ENCODE measurements at places on chromosomes 5 and 9.

- no peak for DNase-seq
These were observed 75.5 kb downstream of the LMX1B start for GRCh38 chr9:126689027-126689825.

GRCh38 chr5:172325452-172325851 lies 41.9 kb upstream of the UBTD2 start:
- DNase-seq, result no peak

GRCh38 chr5:179295778-179296149 lies 49.5 kb downstream of the ADAMTS2 start:
- DNase-seq, result no peak

DNA sequence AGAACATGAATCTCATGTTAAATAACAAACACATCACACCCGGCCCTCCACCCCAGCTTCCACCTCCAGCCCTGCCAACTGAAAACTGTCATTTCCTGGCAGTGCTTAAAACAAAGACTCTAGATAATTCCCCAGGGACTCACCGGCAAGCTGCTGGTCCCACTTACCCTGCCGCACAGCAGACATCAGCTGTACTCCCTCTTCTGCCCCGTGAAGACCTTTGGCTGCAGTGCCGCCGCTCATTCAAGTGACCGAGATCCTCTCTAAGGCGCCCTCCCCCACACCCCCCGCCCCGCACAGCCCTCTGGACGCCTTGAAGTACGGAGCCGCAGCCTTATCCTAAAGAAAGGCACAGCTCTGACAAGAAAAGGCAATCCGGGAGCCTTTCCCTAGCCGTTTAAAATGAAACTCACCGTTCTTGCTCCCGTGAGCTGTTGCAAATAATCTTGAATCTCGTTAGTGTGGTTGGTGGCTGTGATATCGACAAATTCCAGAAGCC lies 434 bp downstream of the GLRX start:
- DNase-seq, result no peak

DNA sequence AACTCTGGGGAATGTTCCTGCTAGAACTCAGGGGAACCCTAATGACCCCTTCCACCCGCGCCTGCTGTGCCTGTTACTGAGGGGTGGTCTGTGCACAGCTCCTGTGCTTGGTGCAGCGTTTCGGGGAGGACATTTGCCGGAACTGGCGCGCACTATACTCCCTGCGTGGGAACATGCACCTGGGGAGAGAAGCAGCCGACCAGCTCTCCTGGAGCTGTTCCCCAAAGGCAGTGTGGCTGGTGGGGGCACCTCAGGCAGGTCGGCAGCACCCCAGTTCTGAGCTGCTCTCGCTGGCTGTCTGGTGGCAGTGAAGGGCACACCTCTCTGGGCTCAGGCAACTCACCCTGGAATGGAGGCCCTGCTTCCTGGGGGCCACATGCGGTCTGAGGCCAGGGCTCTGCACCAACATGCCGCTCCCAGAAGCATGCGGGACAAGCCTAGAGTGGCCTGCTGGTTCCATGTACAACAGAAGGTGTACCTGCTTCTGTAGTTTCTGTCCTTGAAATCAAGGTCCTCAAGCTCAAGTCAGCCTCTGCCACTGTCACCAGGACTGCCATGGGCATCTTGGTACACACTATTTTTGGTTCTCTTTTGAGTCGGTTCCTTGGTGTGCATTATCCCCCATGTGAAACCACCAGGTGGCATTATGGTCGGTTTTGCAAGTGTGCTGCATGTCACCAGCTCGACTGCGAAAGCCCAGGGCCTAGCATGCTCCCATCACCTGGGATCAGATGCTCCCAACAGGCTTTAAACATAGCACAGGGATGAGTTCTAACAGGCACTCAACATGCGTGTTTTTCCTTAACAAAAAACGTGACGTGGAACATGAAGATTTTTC lies 7.8 kb upstream of the MRNIP start:
- DNase-seq, result no peak

- no peak for DNase-seq
These were observed 983 bp downstream of the GCNT1 start for GRCh38 chr9:76459694-76460635.

DNA sequence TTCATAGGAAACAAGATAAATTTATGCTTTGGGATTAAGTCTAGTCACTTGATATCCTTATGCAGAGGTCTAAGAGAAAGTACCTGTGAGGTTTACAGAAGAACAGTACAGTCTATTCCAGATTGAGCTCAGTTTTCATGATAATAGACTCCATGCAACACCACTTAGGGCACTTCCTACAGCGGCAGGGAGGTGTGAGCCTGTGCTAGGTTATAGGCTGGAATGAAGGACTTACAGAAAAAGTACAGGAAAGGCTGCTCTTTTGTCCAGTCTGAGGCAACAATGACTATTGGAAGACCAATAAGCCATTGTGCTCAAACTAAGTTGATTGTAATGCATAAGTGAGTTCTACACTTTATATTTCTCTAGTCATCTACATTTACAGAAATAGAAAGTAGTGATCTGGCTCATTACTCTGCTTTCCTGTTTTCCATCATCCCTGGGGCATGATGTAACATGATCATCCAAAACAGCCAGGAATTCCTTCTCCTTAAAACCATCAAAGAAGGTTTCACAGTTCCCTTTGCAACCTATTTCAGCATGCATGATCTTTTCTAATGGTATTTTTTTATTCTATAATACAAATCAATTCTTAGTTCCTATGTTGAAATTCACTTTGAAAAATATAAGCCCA lies 322.8 kb downstream of the SLF1 start:
- no peak for DNase-seq

- DNase-seq, result no peak
These were observed 10.6 kb upstream of the SLC6A19 start for GRCh38 chr5:1190837-1191239.

DNA sequence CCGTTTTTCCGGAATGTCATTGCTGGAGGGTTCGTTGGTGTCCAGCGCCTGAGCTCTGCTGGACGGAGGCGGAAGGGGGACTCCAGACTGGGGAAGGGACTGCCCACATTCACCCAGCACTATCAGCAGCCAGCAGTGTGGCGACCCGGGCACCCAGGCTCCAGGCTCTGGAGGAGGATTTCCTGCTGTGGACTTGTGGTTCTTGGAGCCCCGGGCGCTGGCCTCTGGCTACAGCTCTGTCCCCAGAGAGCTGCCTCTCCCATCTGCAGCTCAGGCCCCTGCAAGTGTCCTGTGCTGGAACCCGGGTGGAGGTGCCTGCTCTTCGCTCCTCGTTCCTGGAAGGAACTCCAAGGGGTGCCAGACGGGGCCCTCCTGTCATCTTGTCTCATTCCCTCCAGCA lies 152.6 kb downstream of the RGS3 start:
- DNase-seq, result no peak

GRCh38 chr9:115398313-115398650 lies 280.3 kb upstream of the TNC start:
- no peak for DNase-seq

- no peak for DNase-seq
These were observed 26.8 kb downstream of the ITGA1 start for GRCh38 chr5:52814352-52815148.

DNA sequence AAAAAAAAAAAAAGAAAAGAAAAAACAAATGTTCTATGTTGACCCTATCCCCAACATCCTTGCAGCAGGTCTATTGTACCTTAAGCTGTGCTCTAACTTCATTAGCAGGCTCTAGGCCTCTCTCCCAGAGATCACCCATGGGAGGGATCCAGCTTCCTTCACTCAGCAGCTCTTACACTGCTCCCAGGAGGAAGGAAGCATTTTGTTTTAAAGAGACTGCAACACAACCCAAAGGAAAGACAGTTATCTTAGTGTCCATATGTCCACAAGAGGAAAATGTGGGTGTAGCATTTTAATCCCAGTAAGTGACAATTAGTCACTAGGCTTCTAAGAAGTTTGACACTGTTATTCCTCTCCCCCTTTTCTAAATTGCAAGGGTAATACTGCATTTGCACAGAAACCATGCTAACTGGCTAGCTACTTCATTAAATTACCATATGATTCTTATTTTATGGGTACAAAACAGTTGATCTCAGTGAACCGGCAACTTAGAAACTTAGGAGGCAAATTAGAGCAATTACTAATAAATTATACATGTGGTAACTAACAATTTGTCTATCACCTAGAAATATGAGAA lies 58.8 kb downstream of the MARCHF3 start:
- no peak for DNase-seq

- no peak for DNase-seq
These were observed 16.0 kb downstream of the TRAF1 start for GRCh38 chr9:120910643-120911042.

- no peak for DNase-seq
These were observed 8.4 kb downstream of the EEIG1 start for GRCh38 chr9:127972236-127972871.

GRCh38 chr9:135501261-135502167 lies 1.0 kb downstream of the MRPS2 start:
- DNase-seq, result no peak

GRCh38 chr5:134174841-134175839 lies 1.6 kb downstream of the SKP1 start:
- DNase-seq, result no peak

DNA sequence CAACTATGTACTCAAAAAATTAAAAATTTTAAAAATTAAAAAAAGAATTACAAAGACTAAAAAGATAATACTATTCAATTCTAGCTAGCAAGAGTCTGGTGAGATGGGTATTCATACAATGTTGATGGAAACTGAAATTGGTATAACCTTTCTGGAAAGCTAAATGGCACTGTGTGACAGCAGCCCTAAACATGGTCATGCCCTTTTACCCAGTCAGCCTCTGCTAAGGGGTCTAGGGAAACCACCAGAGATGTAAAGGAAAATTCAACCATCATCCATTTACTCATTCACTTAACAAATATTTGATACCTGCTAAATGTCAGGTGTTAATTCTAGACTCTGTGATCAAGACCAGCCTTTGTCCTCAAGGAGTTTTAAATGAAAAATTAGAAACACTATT lies 29.3 kb downstream of the IL31RA start:
- DNase-seq, result no peak

GRCh38 chr5:137560420-137560819 lies 61.3 kb upstream of the SPOCK1 start:
- DNase-seq, result no peak

GRCh38 chr5:143992496-143992895 lies 178.0 kb downstream of the YIPF5 start:
- DNase-seq, result no peak

- no peak for DNase-seq
These were observed 166.5 kb downstream of the RMI1 start for GRCh38 chr9:84146893-84147710.

- DNase-seq, result no peak
These were observed 82.1 kb upstream of the LMX1B start for GRCh38 chr9:126531591-126531990.

GRCh38 chr9:125839317-125839716 lies 92.1 kb downstream of the PBX3 start:
- no peak for DNase-seq

- no peak for DNase-seq
These were observed 37.9 kb downstream of the SLC27A6 start for GRCh38 chr5:129003232-129003631.

- no peak for DNase-seq
These were observed 389.9 kb upstream of the PTPRD start for GRCh38 chr9:11002705-11003104.

DNA sequence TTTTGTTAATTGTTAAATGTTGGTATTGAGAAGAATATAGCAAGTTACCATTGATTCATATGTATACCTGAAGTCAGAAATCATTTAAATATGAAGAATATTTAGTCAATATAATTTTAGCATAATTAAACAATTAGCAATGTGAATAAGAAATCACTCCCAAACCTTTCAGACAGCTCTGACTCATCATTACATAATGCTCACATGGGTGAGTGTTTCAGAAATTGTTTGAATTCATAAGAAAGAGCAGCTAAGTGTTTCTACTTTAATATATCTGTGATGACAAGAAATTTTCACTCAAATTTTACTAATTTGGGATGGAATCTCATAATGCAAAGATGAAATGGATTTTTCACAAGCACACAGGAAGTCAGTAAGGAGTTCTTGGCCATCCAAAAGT lies 42.0 kb upstream of the CDC42SE2 start:
- DNase-seq, result no peak

DNA sequence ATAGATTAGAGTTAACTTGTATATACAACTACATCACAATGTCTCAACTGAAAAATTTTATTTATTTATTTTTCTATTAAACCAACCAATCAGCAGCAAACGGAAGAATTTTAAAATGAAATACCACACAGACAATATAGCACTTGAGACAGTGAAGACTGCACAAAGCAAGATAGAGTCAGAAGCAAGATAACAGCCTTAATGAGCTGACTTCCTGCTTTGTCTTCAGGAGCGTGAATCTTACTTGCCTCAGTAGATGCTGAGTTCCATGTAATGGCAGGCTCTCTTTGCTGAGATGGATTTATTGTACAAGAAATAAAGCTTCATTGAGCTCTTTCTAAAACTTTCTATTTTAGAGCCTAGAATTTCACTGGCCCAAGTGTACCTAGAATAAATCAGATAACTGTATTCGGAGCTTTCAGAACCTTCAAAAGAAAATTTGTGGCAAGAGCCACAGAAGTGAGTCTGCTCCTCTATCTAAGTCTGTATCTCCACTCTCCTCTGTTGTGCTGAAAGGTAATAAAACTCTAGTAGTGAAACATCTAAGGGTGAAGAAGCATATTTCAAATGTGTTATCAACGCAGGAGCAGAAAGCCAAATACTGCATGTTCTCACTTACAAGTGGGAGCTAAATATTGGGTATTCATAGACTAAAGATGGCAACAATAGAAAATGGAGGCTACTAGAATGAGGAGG lies 83.3 kb upstream of the ANKRD55 start:
- no peak for DNase-seq

All from activated CD8-positive, alpha-beta memory T cell treated with anti-CD3 and anti-CD28 coated beads for 4 hours (primary cell).